Activated T-cell treated with anti-CD3 and anti-CD28 coated beads, Interleukin-2, amount 50 U/mL, for 72 hours (primary cell): ENCODE measurements at places on chromosomes 4 and X. TPM values are rescaled to one million over a fixed set of nuclear protein-coding genes. Genes with fewer than 3 reads are reported as not detected.

Gene FOXR2
- not detected for total RNA-seq

Gene MAGED4B
- 1.7 TPM for total RNA-seq

Gene NPY5R
- not detected for total RNA-seq

Gene METTL14
- 55.7 TPM for total RNA-seq

Gene APLN
- 0.23 TPM for total RNA-seq

Gene DBET
- total RNA-seq: not detected

Gene BMX
- total RNA-seq: not detected

Gene TNIP3
- total RNA-seq: 6.1 TPM

Gene PAGE2
- total RNA-seq: not detected

Gene VCX3B
- total RNA-seq: not detected

Gene SOX3
- total RNA-seq: not detected
